GOT3 (cell line): ENCODE measurements at places on chromosomes 6 and 20.
A peak's percentile ranks its signal among the peaks of the same experiment; 100 is the strongest.

- DNase-seq = no peak
Measured at GRCh38 chr6:97053643-97054411, 129.3 kb downstream of the KLHL32 start.

DNA sequence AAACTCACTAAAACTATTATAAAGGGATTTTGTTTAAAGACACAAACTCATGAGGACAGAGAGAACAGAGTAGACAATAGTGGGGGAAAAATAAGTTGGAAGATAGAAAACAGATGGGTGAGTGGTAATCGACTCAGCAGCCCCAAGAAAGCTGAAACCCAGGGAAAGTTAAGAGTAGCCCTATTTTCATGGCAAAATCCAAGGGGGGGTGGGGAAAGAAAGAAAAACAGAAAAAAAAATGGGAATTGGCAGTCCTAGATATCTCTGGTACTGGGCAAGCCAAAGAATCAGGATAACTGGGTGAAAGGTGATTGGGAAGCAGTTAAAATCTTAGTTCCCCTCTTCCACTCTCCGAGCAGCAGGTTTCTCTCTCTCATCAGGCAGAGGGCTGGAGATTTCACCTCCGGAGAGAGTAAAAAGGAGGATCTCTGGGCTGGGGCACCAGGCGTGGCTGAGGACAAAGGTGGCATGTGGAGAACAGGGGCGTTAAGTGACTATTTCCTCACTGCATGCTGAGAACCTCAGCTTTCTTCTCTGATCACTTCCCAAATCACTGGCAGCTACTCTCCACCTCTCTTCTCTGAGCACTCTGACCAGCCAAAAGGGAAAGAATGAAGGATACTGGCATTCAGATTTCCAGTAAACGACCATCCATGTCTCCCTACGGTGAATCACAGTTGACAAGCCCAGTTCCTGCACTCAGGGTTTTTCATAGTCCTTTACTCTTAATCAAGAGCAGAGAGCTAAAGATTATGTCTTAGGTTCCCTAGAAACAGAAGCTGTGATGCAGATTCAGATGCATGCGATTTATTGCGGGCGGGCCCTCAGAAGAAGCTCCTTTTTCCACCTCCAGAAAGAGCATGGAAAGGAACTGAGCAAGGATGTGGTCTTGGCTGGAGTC, 7.3 kb upstream of the RNF24 start:
- no peak for DNase-seq

- DNase-seq = no peak
Measured at GRCh38 chr20:9302091-9302462, 212.3 kb upstream of the LAMP5 start.

DNA sequence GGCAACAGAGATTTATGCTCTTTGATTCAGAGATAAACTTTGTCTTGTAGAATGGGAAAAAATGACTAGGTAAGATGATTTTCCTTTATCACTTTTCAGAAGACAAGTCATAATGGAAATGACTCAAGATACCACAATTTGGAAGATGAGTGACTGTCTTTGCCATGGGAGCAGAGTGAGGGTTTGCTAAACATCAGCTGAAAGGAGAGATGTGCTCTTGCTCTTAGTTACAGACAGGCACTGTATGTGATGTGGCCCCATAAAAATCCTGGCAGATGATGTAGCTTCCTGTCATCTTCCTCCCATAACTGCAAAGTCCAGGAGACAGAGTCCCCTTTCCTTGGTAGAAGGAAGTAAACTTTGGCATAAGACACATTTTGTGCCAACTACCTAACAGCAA, 47.6 kb downstream of the BACH2 start:
- DNase-seq = no peak

DNA sequence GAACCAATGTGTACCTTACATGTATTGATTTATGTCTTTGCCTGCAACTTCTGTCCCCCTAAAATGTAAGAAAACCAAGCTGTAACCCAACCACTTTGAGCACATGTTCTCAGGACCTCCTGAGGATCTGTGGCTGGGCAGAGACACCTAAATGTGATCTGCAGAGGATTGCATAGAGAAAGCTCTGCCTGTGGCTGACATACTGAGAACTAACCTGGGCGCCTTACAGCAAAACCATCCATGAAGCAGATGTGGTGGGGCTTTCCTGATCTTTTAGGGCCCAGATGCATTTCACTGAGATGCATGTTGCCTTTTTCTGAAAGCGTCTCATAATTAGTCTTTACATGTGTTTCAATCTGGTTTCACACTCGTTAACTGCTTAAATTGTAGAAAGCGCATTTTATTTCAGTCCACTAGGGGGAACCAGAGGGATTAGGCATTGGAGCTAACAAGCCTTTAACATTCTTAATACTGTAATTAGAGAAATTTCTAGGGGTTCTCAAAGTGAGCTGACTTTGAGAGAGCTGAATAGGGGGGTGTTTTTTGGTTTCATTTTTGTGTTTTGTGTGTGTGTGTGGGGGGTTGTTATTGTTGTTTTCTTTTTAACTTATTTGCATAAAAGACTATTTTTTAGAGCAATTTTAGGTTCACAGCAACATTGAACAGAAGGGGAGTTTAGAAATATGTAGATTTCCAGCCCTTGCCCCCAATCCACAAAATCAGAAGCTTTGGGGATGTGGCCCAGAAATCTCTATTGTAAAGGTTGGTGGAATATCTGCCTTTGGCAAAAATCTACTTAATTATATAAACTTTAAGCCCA, 50.9 kb upstream of the FAM184A start:
- no peak for DNase-seq

GRCh38 chr6:127833336-127833735, 67.5 kb downstream of the THEMIS start:
- DNase-seq = no peak

DNA sequence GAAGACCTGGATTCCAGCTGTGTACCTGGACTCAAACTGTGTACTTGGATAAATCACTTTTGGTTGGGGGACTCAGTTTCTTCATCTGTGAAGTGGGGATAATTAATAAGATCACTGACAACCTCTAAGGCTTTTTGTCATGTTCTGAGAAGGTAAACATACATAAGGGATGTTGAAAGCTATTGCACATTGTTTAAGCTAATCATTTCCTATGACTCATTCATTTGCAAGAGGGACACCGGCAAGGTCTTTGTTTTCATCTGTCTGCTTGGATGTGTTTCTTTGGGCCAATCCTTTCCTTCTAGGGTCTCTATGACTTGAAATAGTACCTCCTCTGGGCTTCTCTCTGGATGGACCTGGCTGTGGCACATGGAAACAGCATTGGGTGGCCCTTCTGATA, 6.8 kb downstream of the PROKR2 start:
- DNase-seq = no peak

GRCh38 chr20:57393321-57394120, 2.3 kb downstream of the RBM38 start:
- DNase-seq = no peak

- peak; percentile 3 for DNase-seq
Measured at GRCh38 chr6:127554435-127555006, 22.5 kb upstream of the C6orf58 start.

DNA sequence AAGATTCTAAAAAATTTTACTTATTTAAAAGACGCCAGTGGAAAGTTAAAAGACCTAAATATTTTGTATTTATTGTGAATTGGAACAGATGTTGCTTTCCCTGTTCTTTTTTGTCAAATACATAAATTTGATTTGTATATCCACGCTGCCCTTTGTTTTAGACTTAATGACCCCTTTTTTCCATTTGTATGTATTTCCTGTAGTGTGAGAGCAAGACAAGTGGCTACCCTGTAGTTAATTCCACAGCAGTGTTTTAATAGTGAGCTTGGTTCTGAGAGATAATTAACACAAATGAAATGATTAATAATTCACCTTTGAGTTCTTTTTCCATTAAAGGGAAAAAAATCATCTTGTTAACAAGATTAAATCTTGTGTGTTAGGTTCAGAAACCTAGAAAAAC, 16.6 kb downstream of the SH3BGRL2 start:
- no peak for DNase-seq

DNA sequence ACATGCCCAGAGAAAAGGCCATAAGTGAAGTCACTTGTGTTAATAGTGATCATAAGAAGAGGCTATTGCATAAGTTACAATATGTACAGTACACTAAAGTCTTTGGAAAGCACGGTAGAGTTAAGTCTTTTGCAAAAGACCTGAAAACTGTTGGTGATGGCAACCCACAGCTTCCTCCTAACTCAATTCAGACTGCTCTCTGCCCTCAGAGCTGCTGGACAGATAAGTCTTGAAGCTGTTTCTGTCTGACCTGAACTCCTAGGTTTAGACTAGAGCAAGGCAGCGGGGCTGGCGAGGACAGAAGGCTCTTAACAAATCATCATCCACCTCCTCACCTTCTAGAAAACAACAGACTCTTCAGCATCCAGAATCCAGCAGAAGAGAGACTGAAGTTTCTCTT, 125.4 kb downstream of the CD24 start:
- no peak for DNase-seq

DNA sequence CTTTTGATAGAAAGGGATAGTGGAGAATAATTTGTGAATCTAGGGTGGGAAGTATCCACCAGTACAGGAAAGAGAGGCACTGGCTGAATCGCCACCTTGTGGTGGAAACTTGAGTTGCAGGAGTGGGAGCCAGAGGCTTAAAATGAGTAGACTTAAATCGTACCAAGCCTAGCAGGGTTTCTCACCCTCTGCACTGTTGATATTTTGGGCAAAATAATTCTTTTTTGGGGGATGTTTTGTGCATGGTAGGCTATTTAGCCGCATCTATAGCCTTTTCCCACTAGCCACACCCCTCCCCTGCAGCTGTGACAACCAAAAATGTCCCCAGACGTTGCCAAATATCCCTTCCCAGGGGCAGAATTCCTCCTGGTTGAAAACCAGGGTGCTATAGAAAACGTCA, 119.1 kb downstream of the DHX35 start:
- DNase-seq = peak; percentile 26

DNA sequence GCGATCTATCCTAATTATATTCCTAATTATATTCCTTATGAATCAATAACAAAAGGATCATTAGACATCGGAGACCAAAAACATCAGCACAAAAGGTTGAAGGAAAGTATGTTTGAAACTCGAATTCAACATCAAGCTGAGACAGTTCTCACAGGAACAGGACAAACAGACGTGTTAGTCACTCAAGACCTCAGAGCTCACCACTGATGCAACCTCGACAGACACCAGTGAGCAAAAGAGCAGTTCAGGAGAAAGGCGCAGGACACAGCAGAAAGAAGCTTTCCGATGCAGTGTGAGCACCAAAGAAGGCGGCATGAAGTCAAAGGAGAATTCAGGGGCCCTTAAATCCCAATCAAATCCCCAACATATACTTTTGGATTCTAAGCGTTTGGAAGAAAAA, 6.3 kb upstream of the RAMACL start:
- no peak for DNase-seq

- DNase-seq = no peak
Measured at GRCh38 chr6:129889580-129889979, 28.5 kb upstream of the TMEM244 start.

GRCh38 chr6:68575765-68576439, 59.2 kb upstream of the ADGRB3 start:
- DNase-seq = no peak

DNA sequence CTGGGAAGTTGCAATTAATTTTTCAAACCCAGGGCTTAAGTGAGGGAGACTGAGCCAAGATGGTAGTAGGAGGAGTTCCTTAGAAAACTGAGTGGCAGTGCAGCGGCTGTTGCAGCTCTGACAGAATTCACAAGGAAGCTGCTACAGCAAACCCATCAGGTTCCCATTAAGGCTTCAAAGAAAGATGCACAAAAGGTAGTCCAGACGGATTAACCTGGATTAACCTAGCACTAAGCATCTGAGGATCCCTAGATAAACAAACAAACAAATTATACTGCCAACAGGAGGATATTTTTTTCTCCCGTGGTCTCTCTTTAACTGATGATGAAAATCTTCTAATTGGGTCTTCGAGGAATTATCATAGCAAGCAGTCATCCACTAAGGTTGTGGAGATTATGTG, 5.2 kb downstream of the TENT5A start:
- DNase-seq = no peak

GRCh38 chr20:33993576-33994221, at the start of gene RALY:
Gene RALY (plus strand): TSS chr20:33993911. CDS start chr20:34072075, 78,164 bp downstream.
- DNase-seq = no peak

DNA sequence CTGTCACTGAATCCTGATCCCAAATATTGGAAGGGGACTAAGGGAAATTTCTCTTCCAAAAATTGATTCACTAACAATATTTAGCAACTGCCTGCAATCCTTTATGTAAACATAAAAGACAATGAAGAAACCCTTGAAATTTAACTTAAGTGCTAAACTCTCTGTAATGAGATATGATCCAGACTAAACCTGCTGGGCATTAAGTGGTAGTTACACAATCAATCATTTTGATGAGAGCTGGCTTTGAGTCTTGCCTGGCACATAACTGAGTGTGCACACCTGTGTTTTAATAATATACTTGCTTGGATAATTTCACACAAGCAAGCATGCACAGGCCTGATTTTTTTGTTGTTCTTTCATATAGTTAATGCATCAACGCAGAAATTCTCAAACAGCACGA, 9.8 kb upstream of the ZFP64 start:
- no peak for DNase-seq

DNA sequence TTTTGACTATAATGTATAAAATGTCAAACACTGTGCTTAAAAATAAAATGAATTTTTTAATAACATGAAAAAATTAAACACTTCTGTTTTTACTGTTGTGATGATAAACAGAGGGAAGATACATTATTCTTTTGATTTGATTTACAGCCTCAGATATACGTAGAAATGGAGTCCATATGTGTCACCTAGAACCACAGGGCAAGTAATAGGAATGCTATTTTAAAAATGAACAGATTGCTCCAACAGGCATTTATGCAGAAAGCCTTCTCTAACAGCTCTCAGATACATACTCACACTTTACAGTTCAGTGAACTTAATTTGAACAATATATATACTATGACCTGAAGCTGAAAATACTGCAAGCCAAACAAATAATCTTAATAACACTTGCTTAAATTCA, 1551.0 kb downstream of the GRIK2 start:
- no peak for DNase-seq

- DNase-seq = no peak
Measured at GRCh38 chr20:50957276-50957675, 1.1 kb downstream of the DPM1 start.

GRCh38 chr20:38548356-38549083, 32.5 kb upstream of the ADIG start:
- DNase-seq = no peak

- DNase-seq = no peak
Measured at GRCh38 chr6:127897484-127897883, 3.4 kb downstream of the THEMIS start.

GRCh38 chr6:157974967-157975366, 6.7 kb upstream of the SYNJ2 start:
- no peak for DNase-seq

GRCh38 chr6:49787176-49787575, at the start of gene PGK2:
Gene PGK2 (minus strand): TSS chr6:49787285. CDS start chr6:49787187, 98 bp downstream.
- DNase-seq = no peak

DNA sequence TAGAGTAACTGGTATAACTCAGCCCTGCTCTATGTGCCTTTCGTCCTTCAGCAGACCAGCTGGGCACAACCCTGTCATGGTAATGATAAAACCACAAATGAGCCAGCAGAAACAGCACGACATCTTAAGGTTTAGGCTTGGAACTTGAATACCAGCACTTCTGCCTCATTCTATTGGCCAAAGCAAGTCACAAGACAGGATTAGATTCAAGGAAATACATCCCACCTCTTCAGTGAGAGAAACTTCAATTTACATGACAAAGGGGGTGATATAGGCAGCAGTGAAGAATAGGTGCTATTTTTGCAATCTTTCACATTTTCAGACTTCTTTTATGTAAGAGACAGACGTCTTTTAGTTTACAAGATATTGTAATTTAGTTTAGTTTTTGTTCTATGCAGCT, 69.8 kb upstream of the SLC35F1 start:
- DNase-seq = no peak
